ENCODE measurements at places on chromosomes 2 and 18.

GRCh38 chr2:150803689-150804398 is 316.4 kb upstream of the RND3 start:
- H3K36me3 ChIP-seq: no peaks in the 10 kb centered on the region
- no peak for DNase-seq
- H3K4me3 ChIP-seq: no peak overlapping the region
- no peaks in the 10 kb centered on the region for H3K4me1 ChIP-seq

GRCh38 chr2:156466739-156467405 is 30.7 kb downstream of the GPD2 start:
- H3K27me3 ChIP-seq: no peaks in the 10 kb centered on the region
- no peak overlapping the region for H3K4me3 ChIP-seq
- no peaks in the 10 kb centered on the region for H3K36me3 ChIP-seq
- no peak for DNase-seq
- H3K27ac ChIP-seq: no peak overlapping the region

DNA sequence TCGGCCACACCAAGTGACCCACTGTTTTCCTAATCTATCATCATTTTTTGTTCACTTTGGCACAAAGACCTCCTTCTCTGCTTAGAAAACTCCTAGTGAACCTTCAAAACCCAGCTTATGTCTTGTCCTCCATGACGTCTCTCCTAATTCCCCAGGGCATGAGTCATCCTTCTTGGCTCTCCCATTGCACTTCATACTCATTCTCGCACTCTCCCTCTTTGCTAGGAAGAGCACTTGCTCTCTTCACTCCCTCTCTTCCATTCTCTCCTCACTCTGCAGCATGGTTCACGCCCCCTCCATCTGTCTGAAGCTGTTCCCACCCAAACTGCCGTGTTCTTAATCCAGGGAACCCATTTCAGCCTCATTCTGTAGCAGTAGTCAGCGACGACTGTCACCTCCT is 103.9 kb downstream of the MRO start:
- no peak overlapping the region for H3K27ac ChIP-seq
- H3K36me3 ChIP-seq: no peaks in the 10 kb centered on the region
- H3K27me3 ChIP-seq: no peaks in the 10 kb centered on the region
- no peak for DNase-seq

DNA sequence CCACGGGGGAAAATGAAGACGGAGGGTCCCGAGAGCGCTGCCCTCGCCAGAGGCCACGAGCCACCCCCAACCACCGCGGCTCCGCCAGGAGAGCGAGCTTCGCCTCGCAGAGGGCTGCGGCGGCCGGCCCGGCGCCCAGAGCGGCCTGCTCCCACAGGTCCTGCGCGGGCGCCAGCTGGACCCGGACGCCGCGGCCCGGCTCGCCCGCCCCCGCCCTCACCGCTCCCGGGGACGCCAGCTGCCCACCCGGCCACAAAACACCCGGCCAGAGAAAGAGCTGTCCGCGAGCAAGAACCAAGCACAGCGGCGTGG is 709 bp downstream of the PTPN2 start:
- H3K4me1 ChIP-seq: peaks cover 4% of the 10 kb centered on the region
- no peaks in the 10 kb centered on the region for H3K36me3 ChIP-seq
- DNase-seq: no peak
- H3K27me3 ChIP-seq: no peaks in the 10 kb centered on the region
- H3K27ac ChIP-seq: peak overlapping the region; percentile 93

DNA sequence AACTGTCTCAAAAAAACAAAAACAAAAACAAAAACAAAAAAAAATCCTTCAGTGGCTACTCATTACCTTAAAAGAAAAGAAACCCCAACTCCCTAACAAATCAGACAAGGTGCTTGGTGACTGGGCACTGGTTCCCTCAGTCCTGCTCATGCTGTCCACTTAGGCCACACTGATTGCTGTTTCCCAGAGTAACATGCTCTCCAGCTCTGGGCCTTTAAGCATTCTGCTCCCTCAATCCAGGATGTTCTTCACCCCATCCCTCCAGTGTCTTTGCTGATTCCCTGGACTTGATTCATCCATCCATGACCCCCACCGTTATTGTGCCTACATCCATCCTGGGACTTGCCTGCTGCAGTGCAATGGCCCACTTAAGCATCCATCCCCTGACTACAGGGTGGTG is 16.4 kb upstream of the XPO1 start:
- no peaks in the 10 kb centered on the region for H3K27me3 ChIP-seq
- H3K27ac ChIP-seq: no peak overlapping the region
- no peak overlapping the region for H3K4me3 ChIP-seq
- no peaks in the 10 kb centered on the region for H3K36me3 ChIP-seq
- DNase-seq: no peak

DNA sequence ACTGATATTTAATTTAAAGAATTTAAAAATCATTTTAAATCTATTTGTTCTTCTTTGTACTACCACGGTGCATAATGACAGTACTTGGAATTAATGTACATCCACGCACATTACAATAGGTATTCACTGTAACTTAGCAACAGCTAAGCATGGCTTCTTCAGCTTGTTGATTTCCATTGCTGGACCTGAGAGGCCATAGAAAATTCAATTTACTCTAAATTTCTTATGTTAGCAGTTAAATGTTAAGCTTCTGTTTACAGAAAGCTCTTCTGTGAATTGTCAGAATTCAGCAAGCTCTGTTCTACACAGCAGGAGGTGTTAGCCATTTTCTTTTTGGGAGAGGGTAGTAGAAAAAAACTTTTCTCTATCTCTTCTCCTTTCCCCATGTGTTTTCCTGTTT is 1149.3 kb upstream of the CDH2 start:
- no peak for DNase-seq
- H3K27me3 ChIP-seq: no peaks in the 10 kb centered on the region
- H3K4me3 ChIP-seq: no peak overlapping the region
- no peak overlapping the region for H3K27ac ChIP-seq

GRCh38 chr2:68709421-68709911 is 25.1 kb upstream of the ARHGAP25 start:
- peak; percentile 53 for DNase-seq
- no peaks in the 10 kb centered on the region for H3K27me3 ChIP-seq
- no peaks in the 10 kb centered on the region for H3K4me1 ChIP-seq
- no peaks in the 10 kb centered on the region for H3K36me3 ChIP-seq

- no peak overlapping the region for H3K27ac ChIP-seq
- H3K27me3 ChIP-seq: no peaks in the 10 kb centered on the region
- no peak for DNase-seq
- H3K4me1 ChIP-seq: peaks cover 21% of the 10 kb centered on the region
- H3K36me3 ChIP-seq: no peaks in the 10 kb centered on the region
- no peak overlapping the region for H3K4me3 ChIP-seq
These were observed 44.0 kb downstream of the TET3 start for GRCh38 chr2:74028741-74029140.

DNA sequence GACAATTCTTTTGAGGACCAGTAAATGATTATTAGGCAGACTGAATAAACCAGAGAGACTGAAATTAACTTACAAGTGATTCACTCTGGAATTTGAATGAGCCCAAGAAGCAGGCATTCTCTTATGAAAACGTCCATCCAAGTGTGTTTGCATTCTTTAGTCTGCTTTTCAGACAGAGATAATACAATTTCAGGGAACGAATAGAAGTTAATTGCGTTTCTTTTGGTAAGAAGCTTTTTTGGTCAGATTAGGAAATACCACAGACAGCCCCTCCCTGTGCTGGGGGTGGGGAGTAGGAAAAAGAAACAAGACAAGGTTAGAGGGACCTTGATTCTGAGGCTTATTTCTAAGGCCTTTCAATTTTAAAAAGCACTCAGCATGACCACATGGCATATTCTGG is 874.4 kb downstream of the SUCLG1 start:
- H3K27ac ChIP-seq: no peak overlapping the region
- H3K4me3 ChIP-seq: no peak overlapping the region
- no peak for DNase-seq
- H3K4me1 ChIP-seq: no peaks in the 10 kb centered on the region

GRCh38 chr2:223856584-223856983 is 19.2 kb upstream of the AP1S3 start:
- no peak for DNase-seq
- no peaks in the 10 kb centered on the region for H3K4me1 ChIP-seq
- no peak overlapping the region for H3K4me3 ChIP-seq
- no peaks in the 10 kb centered on the region for H3K27me3 ChIP-seq

GRCh38 chr2:156704132-156704531 is 268.0 kb downstream of the GPD2 start:
- H3K36me3 ChIP-seq: no peaks in the 10 kb centered on the region
- H3K27ac ChIP-seq: no peak overlapping the region
- no peak overlapping the region for H3K4me3 ChIP-seq
- no peaks in the 10 kb centered on the region for H3K4me1 ChIP-seq
- no peak for DNase-seq
- no peaks in the 10 kb centered on the region for H3K27me3 ChIP-seq

DNA sequence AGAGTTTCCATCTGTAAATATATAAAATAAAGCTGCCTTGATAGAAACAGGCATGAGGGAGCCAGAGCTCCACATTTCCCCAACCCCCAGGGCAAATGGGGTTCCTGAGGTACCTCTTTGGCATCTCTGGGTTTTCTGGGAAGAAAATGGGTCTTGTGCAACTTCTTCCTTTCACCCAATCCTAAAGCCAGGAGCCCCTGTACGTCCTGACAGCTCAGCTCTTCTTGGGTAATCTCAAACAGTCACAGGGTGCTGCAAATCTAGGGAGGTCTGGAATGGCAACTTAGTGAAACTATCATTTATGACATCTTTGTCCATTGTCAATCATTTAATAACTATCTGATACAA is 36.6 kb upstream of the STAT1 start:
- DNase-seq: no peak
- H3K27me3 ChIP-seq: peaks cover 8% of the 10 kb centered on the region
- no peaks in the 10 kb centered on the region for H3K4me1 ChIP-seq

GRCh38 chr2:43266711-43267111 is 40.3 kb upstream of the ZFP36L2 start:
- H3K27me3 ChIP-seq: no peaks in the 10 kb centered on the region
- no peak for DNase-seq
- H3K36me3 ChIP-seq: no peaks in the 10 kb centered on the region
- H3K4me3 ChIP-seq: no peak overlapping the region
- H3K4me1 ChIP-seq: peaks cover 21% of the 10 kb centered on the region
- no peak overlapping the region for H3K27ac ChIP-seq

GRCh38 chr2:148877403-148877740 is 2.3 kb downstream of the KIF5C start:
- DNase-seq: no peak
- no peak overlapping the region for H3K4me3 ChIP-seq
- H3K4me1 ChIP-seq: no peaks in the 10 kb centered on the region
- no peaks in the 10 kb centered on the region for H3K27me3 ChIP-seq

DNA sequence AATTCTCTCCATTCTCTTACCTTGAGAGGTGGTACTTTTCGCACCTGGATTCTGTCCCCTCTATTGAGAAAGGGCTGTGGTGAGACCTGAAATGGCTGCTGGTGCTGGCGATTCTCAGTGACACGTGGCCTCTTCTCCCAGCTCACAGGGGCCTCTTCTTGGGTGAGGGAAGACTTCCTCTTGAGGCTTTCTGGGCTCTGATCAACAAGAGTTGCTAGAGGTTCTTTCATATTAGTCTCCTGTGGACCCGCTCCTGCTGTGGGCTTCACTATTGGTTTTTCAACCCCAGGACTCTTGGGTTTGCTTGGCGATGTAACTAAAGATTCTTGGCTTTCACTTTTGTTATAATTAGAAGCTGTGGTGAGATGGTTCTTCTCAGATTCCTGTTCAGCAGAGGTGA is 76.3 kb upstream of the DTNB start:
- no peak overlapping the region for H3K4me3 ChIP-seq
- no peaks in the 10 kb centered on the region for H3K4me1 ChIP-seq
- H3K27me3 ChIP-seq: no peaks in the 10 kb centered on the region
- no peak overlapping the region for H3K27ac ChIP-seq
- no peak for DNase-seq

DNA sequence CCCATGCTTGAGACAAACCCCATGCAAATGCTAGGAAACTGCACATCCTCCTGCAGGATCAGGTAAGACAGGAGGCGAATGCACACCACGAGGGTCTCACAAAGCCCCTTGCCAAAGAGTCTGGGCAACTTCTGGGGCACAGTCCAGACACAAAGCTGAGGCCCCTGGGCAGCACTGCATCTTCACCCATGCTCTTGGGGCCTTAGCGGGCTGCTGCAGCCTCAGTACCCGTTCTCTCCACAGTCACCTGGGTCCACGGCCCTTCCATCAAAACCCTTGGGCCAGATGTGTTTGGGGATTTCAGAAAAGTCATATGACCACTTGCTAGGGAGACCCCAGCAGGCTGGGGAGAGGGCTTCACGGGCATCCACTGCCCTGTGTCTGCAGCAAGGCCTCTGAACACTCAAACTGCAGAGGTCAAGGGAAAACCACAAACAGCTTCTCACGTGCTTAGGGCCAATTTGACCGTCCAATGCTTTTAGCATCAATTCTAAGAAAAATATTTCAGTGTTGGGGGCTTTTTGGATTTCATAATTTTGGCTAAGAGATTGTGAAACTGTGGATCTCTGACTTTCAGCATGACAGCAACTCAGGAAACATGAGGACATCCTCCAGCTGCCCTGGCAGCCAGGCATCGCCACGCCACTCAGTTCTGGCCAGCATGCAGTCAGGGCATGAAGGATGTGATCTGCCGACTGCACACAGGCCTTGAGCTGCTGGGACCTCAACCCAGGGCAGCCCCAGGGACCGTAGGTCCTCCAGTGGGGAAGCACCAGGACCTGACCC is 20.0 kb downstream of the PASK start:
- H3K4me1 ChIP-seq: no peaks in the 10 kb centered on the region
- no peaks in the 10 kb centered on the region for H3K36me3 ChIP-seq
- no peak for DNase-seq
- H3K27ac ChIP-seq: no peak overlapping the region
- H3K4me3 ChIP-seq: no peak overlapping the region

- no peak overlapping the region for H3K27ac ChIP-seq
- H3K36me3 ChIP-seq: no peaks in the 10 kb centered on the region
- no peak overlapping the region for H3K4me3 ChIP-seq
- no peaks in the 10 kb centered on the region for H3K27me3 ChIP-seq
- no peaks in the 10 kb centered on the region for H3K4me1 ChIP-seq
- DNase-seq: no peak
These were observed 241.4 kb downstream of the SLC8A1 start for GRCh38 chr2:40210344-40210967.

GRCh38 chr18:50289108-50289443 is 1.6 kb upstream of the CXXC1 start:
- no peaks in the 10 kb centered on the region for H3K27me3 ChIP-seq
- H3K4me3 ChIP-seq: no peak overlapping the region
- no peak for DNase-seq
- H3K27ac ChIP-seq: no peak overlapping the region

DNA sequence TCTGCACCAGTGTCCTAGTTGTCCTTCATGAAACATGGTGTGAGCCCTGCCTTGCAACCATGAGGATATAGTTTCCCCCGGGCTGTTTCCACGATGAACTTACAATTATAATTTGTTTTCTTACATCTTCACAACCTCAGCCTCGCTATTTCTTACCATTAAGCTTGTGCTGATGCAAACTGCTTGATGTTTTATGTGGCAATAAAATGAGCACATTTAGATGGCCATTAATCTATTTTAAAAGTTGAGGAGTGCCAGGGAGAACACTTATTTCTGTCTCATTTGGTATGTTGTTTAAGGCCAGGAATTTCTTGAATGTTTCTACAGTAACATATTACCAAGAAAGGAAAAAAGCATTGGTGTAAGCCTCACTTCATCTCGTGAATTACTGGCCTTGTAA is 214.5 kb upstream of the SLC8A1 start:
- H3K4me3 ChIP-seq: no peak overlapping the region
- no peaks in the 10 kb centered on the region for H3K4me1 ChIP-seq
- H3K27ac ChIP-seq: no peak overlapping the region
- no peak for DNase-seq
- H3K27me3 ChIP-seq: no peaks in the 10 kb centered on the region

- no peaks in the 10 kb centered on the region for H3K4me1 ChIP-seq
- H3K36me3 ChIP-seq: peaks cover 7% of the 10 kb centered on the region
- no peaks in the 10 kb centered on the region for H3K27me3 ChIP-seq
- no peak overlapping the region for H3K27ac ChIP-seq
- no peak overlapping the region for H3K4me3 ChIP-seq
These were observed 85.6 kb downstream of the ZNF804A start for GRCh38 chr2:184683911-184684310.
